ENCODE measurements at places on chromosomes 12 and 14. TPM values are rescaled to one million over a fixed set of nuclear protein-coding genes. Genes with fewer than 3 reads are reported as not detected.

Gene CLEC6A
- total RNA-seq, result not detected

DNA sequence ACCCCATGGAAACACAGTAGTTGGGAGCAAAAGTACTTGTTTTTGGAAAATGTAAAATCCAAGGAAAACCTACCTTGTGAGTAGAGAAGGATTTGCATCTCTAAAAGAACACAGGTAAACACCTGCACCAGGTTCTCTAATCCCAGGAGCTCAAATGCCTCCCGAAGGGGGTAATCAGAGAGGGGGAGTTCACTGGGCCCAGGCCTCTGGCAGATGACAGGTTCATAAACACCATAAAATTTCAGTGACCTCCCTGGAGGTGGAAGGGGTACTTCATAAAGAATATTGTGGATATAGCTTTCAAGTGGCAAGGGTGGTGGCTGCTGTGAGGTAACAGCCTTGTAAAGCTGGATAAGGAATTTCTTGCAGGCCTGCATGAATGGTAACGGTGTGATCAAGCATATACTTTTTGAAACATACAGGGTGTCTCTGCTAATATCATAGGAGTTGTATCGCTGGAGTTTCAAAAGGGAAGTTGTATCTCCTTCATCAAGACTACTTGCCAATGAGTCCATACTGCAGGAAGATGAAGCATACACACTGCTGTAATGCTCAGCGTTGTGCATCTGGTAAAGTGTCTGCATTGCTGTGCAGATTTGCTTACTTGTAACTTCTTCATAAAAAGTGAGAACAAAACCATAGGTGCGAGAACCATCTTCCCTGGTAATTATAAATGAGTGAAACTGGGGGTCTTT, 111.3 kb downstream of the DENND5B start:
- DNase-seq, result no peak

GRCh38 chr14:78519863-78520262, 349.7 kb downstream of the NRXN3 start:
- peak; percentile 78 for DNase-seq

DNA sequence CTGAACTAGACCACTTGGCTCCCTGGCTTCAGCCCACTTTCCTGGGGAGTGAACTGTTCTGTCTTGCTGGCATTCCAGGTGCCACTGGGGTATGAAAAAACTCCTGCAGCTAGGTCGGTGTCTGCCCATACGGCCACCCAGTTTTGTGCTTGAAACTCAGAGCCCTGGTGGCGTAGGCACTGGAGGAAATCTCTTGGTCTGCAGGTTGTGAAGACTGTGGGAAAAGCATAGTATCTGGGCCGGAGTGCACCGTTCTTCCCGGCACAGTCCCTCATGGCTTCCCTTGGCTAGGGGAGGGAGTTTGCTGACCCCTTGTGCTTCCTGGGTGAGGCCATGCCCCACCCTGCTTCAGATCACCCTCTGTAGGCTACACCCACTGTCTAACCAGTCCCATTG, 33.8 kb downstream of the TRAFD1 start:
- DNase-seq, result no peak

DNA sequence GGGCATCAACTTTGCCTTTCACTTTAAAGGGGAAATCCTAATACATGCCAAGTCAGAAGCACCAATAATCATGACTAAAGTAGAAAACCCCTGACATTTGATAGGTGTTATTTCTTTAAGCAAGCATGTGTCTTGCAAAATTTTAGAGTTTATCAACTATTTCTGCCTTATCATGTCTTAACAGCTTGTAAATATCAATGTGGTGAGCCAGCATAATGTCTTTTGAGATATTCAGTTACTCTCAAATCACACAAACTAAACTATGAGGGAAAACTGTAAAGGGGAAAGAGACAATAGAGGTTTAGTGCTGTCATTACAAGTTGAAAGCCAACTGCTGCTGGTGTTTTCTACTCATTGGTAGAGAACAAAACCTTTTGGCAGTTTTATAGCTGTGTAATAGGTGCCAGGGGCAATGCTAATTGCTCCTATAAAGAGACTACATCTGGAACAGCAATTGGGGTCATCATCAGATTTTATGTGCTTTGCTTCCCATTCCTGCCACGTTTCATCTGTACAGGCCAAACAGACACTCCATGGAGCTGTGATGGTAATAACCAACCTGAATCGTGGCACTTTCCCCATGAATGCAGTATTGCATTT, 1027.4 kb downstream of the FSCB start:
- DNase-seq, result no peak

- DNase-seq, result peak; percentile 43
These were observed 41.1 kb downstream of the CACNA2D4 start for GRCh38 chr12:1877169-1877878.

Gene GYS2
- 0.17 TPM for total RNA-seq

Gene SOAT2
- total RNA-seq, result not detected

GRCh38 chr12:109722721-109723094, 9.1 kb downstream of the FAM222A start:
- DNase-seq, result no peak

Gene TMEM132C
- not detected for total RNA-seq

Measured in activated CD4-positive, alpha-beta T cell treated with anti-CD3 and anti-CD28 coated beads, Interleukin-2, amount 10 ng/mL, durations not matched to agents 24 days and 14 days (primary cell).